ENCODE measurements at places on chromosomes 4 and X. TPM values are rescaled to one million over a fixed set of nuclear protein-coding genes. Genes with fewer than 3 reads are reported as not detected.

GRIA3 gene
- 3.3 TPM for total RNA-seq

PRKG2 gene
- total RNA-seq: 0.88 TPM

RPS6KA6 gene
- 4.0 TPM for total RNA-seq

TRAPPC11 gene
- total RNA-seq: 58.3 TPM

GAGE12H gene
- not detected for total RNA-seq

- no peak for DNase-seq
These were observed 182.5 kb upstream of the GALNT7 start for GRCh38 chr4:172986114-172986513.

GRCh38 chrX:3777416-3777815 lies 64.0 kb upstream of the PRKX start:
- DNase-seq: no peak

DNA sequence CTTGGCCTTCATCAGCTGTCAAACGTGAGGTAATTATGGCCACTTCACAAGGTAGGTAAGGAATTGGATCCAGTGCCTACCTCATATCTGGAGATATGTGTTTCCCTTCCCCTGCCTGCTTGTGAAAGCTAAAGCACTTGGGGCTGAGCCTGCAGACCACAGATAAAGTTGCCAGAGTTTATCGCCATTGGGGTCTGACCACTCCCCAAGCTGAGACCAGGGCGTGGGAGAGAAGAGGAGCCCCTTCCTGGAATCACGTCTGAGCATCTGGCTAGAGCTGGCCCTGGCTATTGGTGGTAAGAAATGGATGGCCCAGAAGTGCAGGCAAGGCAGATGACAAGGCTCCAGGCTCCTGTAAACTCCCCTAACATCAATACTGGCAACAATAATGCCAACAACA lies 2.7 kb downstream of the ALAS2 start:
- DNase-seq: no peak

AFP gene
- not detected for total RNA-seq

GRCh38 chr4:140662082-140662869 lies 93.5 kb upstream of the UCP1 start:
- no peak for DNase-seq

- no peak for DNase-seq
These were observed 52.5 kb downstream of the SYNPO2 start for GRCh38 chr4:118941149-118941548.

GRCh38 chrX:17465201-17465600 lies 90.2 kb downstream of the NHS start:
- no peak for DNase-seq

GRCh38 chrX:130170752-130171445 lies 863 bp upstream of the RAB33A start:
- peak; percentile 77 for DNase-seq

- DNase-seq: no peak
These were observed 168.3 kb downstream of the TMA16 start for GRCh38 chr4:163662768-163663167.

GRCh38 chrX:110588164-110588563 lies 207.5 kb downstream of the CHRDL1 start:
- no peak for DNase-seq

Data from osteoblast (primary cell).